ENCODE measurements at places on chromosomes 13 and 19.
A peak's percentile ranks its signal among the peaks of the same experiment; 100 is the strongest.

- ATAC-seq, result peak; percentile 93
Measured at GRCh38 chr19:45632468-45633196, 6.6 kb downstream of the EML2 start.

- ATAC-seq, result no peak
Measured at GRCh38 chr13:76754414-76754813, 131.8 kb downstream of the KCTD12 start.

- ATAC-seq, result no peak
Measured at GRCh38 chr13:30744056-30744680, 8.8 kb downstream of the ALOX5AP start.

DNA sequence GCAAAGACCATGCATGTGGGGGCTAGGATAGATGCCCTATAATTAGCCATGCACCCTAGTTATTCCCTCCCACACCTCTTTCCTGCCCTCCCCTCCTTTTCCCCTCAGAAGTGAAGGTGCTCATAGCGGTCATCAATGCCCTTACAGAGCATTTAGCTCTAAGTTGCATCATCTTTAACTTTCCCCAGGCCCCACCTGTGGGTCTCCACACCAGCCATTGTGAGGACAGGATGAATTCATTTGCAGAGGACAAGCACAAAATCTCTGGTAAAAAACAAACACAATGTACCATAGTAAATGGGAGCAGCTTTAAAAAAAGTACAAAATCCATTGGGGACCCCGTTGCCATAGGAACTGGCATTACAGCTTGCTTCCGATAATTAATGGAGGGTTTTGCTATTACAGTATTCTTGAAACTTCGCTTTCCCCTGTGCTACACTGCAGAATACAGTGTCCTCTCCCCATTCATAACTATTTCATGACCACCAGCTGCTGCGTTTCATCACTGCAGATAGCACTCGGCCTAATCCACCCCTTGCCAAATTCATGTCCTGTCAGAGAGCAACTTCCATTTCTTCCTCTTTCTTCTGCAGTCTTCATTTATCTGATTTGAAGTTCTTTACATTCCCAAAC lies 110.5 kb downstream of the ZDHHC20 start:
- no peak for ATAC-seq

GRCh38 chr19:35822579-35822978 lies 9.9 kb upstream of the PRODH2 start:
- ATAC-seq, result no peak

GRCh38 chr19:46256855-46257254 lies 27.3 kb downstream of the IGFL1 start:
- no peak for ATAC-seq

GRCh38 chr13:23383151-23383550 lies 50.4 kb downstream of the SACS start:
- ATAC-seq, result no peak

DNA sequence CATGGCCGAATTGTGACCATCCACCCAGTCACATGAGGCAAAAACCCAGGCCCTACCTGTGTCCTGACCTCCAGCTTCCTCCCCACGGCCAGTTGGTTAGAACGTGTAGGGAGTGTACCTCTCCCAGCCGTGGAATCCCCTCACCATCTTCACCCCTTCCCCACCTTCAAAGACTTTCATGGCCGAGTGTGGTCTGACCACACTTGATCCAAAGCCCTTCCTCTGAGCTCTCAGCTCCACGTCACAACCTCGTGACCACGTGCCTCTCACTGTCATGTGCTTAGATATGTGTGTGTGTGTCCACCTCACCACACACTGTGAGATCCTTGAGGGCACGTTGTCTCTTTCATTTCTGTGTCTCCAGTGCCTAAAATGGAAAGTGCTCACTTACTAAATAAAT lies 48.6 kb upstream of the UBE2L5 start:
- no peak for ATAC-seq

- ATAC-seq, result no peak
Measured at GRCh38 chr13:67740871-67741535, 510.9 kb upstream of the PCDH9 start.

DNA sequence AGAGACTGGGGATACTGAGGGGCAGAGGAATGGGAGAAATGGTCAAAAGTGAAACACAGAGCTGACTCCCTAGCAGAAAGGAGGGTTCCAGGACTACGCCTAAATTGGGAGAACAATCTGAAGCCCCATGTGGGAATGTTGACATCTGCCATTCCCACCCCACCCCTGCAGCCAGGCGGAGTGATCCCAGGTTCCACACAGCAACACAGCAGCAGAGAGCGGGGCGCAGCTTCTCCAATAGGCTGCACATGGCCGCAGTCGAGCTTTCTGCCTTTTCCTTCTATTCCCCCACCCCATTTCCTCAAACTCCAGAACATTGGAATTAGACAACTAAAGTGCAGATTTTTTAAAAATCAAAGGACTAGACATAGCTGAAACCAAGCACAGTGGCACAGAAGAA lies 104.7 kb downstream of the UBL3 start:
- ATAC-seq, result no peak

GRCh38 chr19:40604647-40605215 lies 3.6 kb downstream of the LTBP4 start:
- ATAC-seq, result no peak

GRCh38 chr19:10892256-10892655 lies 20.9 kb downstream of the CARM1 start:
- ATAC-seq, result no peak

DNA sequence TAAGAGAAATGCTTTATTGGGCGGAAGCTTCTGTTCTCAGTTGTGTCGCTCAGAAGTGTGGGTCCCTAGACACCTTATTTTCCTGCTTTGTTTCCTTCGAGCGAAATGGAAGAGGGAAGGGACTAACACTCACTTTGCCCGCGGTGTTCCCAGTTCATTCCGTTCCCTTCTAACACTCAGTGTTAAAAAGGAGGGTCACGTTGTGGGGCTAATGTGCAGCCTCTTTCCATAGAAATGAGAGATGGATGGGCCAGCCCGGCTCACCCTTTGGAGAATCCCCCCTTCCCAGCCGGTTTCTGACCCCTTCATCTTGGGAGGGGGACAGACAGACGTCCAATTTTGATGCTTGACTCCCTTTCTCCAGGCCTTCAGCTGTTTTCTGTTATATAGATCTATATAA lies 2.3 kb downstream of the ATP11A start:
- no peak for ATAC-seq

DNA sequence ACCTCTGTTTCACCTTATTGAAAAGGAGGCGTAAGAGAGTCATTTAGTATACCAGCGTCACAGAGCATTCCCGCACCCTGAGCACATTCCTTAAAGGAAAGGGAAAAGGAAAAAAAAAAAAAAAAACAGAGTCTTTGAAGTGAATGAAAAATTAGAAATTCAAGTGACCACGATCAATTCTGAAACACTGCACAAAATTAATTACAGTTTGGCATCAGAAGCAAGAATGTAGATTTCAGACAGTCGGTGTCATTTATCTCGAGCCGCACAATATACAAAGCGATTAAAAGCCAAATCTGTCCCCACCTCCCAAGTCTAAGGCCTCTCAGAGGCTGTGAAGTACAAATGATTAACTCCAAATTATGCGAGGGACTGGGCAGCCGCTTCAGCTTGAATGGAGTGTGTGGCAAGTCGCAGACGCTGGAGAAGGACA lies 173.7 kb upstream of the ZNF507 start:
- ATAC-seq, result no peak

DNA sequence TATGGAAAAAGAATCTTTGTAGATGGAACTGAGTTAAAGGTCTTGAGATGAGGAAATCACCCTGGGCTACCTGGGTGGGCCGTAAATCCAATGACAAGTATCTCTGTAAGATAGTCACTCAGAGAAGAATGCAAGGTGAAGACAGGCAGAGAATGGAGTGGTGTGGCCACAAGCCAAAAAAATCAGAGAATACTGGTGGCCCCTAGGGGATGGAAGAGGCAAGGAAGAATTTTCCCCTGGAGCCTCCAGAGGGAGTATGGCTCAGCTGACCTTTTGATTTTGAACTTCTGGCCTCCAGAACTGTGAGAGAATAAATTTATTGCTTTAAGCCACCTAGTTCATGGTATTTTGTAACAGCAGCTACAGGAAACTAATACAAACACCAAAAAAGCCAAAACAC lies 32.7 kb upstream of the CSNK1A1L start:
- ATAC-seq, result peak; percentile 53

GRCh38 chr13:110407531-110407930 lies 100.4 kb downstream of the COL4A2 start:
- ATAC-seq, result no peak

DNA sequence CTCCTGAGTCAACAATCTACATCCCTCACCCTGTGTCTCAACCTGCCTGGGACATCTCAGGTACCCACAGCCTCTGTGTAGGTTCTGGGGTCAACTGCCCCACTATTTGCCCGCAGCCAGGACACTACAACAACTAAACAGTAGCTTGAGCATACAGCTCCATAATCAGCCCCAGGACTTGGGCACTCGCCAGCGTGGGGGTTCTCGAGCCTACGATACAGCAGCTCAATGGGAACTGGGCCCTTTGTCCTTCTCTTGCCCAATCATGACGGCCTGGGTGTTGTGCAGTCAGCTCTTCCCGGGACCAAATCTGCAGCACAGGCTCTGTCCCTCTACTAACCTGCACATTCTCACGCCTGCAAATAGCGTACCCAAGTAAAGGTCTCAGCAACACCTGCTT lies 1.3 kb downstream of the ZNF180 start:
- ATAC-seq, result no peak

DNA sequence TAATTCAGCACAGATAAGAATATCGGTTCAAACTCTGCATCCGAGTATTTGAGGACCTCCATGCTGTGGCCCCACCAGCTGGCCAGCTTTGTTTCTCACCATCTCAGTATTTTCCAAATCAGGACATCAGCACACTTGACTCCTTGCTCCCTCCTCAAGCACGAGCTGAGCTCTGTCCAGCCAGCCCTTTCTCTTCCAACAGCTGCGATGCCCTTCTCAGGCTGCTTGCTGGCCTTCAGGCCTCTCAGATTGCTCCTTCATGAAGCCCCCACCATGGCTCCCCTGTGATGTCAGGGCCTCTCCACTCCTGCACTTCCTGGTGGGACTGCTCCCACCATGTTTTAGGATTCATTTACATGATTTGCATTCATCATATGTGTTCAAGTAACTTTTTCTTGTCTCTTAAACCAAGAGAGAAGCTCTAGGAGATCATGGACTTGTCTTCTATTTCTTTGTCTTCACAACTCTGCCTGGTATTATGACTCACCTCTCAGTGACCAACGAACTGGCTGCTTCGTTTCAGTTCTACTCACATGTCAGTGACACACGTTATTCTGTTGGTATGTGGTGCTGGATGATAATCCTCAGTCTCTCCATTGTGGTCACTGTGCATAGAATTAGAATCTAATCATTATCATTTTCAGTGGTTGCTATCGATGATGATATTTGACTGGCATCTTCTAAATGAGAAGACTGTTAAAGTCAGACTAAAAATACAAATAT lies 471.7 kb downstream of the EFNB2 start:
- ATAC-seq, result peak; percentile 56

- ATAC-seq, result no peak
Measured at GRCh38 chr13:25689539-25689938, 317.8 kb downstream of the ATP8A2 start.

DNA sequence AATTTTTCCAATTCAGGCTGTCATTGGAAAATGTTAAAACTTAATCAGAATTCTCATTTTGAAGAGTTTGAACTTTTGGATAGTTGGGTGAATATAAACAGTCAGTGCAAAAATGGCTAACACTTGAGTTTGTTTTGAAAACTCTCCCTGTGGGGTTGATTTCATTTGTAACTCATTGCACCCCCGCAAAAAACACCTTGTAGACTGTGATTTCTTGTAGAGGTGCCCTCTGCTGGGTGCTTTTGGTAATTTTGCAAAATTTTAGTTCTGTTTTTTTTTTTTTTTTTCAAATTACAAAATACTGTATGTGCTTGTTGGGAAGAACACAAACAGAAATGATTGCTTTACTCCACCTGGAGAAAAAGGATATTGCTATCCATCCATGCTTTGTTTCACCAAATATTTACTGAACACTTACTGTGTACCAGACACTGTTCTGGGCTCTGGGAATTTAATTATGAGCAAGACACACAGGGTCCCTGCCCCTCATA lies 28.2 kb upstream of the GPI start:
- ATAC-seq, result peak; percentile 38

DNA sequence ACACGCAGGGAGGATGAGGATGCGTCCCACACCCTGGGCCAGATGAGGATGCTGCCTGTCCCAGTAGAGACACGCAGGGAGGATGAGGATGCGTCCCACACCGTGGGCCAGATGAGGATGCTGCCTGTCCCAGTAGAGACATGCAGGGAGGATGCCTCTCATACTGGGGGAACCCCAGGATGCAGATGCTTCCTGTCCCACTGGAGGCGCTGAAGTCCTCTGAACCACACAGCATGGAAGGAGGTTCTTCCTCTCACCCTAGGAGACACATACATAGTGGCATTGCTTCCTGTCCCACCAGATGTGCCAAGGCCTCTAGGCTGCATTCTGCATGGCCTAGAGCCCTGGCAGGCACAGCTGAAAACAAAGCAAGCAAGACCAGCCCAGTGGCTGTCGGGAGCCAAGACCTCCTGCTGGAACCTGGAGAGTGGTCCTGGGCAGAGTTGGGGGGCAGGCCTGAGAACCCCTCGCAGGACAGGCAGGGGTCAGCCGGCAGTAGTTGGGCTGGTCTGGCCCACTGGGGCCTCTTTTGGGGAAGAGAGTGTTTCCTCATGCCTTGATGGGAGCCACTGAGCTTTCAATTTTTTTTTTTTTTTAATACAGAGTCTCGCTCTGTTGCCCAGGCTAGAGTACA lies 4.3 kb downstream of the HPN start:
- peak; percentile 68 for ATAC-seq

GRCh38 chr19:4375164-4376027 lies 25.0 kb downstream of the SH3GL1 start:
- peak; percentile 65 for ATAC-seq

DNA sequence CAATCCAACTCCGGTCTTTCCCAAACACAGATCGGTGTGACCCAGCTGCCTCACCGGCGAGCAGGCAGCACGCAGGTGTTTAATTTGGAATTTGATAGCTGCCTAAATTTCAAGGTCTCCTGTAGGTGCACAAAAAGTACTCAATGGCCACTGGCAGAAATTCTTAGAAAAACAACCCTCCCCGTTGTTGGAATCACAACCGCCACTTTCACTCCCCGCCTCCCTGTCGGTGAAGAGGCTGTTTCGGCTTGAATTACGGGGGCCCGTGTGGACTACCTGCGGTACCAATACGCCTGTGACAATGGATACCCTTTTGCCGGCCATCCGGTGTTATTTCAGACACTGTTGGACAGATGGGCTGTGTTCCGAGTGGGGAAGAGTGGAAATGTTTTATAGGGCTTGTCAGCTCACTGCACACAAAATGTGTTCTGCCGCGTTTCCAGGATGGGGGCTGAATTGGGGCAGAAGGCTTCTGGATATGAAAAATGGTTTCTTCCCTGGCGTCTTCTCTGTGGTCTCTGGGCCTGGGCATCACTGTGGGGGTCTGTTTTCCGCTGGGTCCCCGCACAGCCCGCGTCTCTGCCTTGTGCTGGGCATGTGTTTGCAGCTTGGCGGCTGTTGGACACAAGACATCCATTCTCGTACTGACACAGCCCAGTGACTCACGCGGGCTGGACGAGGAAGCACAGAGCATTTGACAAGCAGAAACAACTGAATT lies 45.4 kb downstream of the ZIC5 start:
- peak; percentile 90 for ATAC-seq

DNA sequence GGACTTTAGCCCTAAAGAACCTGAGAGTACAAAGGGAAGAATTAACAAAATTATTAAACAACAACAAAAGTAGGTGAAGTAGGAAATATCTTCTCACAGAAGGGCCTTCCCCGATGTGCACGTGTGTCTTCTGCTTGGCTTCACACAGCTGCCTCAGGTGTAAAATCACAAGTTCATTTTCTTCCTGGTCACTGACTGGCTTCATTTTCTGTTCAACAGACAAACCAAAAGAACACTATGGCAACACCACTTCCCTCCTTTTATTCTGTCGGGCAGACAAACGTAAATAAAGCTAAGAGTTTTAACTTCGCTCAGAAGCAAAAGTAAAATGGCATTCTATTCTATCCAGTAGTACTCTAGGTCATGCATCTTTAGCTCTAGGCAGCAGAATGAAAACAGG lies 140.9 kb downstream of the TBC1D4 start:
- ATAC-seq, result no peak
